ENCODE measurements at places on chromosomes 16 and 17.

DNA sequence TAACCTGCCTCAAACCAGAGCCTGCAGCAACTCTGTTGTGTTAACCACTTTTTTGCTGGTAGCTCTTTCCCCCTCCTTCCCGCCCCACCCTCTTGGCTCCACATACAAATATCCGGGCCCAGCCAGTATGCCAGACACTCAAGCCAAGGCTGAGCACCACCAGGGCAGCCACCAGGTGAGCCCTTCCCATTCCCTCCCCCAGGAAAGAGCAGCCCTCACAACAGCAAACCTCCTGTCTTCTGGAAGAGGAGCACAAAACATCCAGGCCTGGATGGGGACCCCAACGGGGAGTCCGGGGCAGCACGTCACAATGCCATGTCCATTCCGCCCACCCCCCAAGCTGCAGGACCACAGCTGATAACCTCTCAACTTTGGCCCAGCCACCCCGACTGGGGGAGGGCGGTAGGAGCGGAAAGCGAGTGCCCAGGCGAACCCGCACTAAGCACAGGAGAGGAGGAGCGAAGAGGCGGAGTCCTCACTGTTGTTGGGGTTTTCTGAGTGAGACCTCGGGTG lies 757 bp downstream of the ORMDL3 start:
- DNase-seq: peak; percentile 26

- DNase-seq: peak; percentile 29
These were observed 47.2 kb upstream of the RASL10B start for GRCh38 chr17:35684055-35684802.

- DNase-seq: no peak
These were observed 511.8 kb upstream of the WSB1 start for GRCh38 chr17:26782153-26782552.

GRCh38 chr16:3694051-3694450 lies 23.3 kb downstream of the TRAP1 start:
- no peak for DNase-seq

GRCh38 chr17:1045456-1045855 lies 48.5 kb downstream of the TIMM22 start:
- no peak for DNase-seq

- no peak for DNase-seq
These were observed 2.8 kb downstream of the CCT6B start for GRCh38 chr17:34958438-34958837.

- no peak for DNase-seq
These were observed 88.8 kb upstream of the GSE1 start for GRCh38 chr16:85524365-85524629.

DNA sequence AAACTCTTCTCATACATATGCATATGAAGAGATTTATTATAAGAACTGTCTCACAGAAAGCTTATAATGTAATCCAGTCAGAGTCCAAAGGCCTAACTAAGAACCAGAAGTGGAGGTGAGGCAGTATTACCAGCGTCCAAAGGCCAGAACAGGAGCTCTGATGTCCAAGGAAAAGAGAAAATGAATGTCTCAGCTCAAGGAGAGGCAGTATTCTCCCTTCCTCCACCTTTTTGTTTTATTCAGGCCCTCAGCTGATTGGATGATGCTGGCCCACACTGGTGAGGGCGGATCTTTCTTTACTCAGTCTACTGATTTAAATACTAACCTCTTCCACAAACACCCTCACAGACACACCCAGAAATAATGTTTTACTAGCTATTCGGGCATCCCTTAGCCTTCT lies 43.4 kb downstream of the FBXL20 start:
- peak; percentile 65 for DNase-seq

- no peak for DNase-seq
These were observed 10.1 kb upstream of the SLC16A5 start for GRCh38 chr17:75077496-75078283.

- no peak for DNase-seq
These were observed 25.5 kb upstream of the CBX4 start for GRCh38 chr17:79864617-79865250.

- DNase-seq: no peak
These were observed 8.3 kb upstream of the CLUH start for GRCh38 chr17:2719861-2720260.

DNA sequence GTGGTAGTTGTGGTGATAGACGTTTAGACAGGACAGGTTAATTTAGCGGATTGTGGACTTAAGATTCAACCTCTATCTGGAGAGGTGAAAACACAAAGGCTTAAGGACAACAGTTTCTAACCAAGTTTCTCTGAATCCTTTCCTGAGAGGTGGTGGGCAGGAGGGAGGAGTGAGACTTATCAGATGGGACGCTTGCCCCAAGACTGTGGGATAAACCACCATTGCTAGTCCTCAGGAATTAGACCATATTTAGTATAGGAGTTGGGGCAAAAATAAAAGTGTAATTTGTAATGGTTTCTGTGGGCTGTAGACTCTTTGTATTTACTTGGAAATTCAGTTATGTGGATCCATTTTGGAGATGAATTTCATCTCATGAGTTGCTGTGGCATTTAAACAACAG lies 6.6 kb downstream of the PDP2 start:
- no peak for DNase-seq

- DNase-seq: no peak
These were observed 11.9 kb upstream of the HOXB2 start for GRCh38 chr17:48556576-48557401.

- DNase-seq: no peak
These were observed 95.7 kb upstream of the MED13 start for GRCh38 chr17:62160816-62161215.

DNA sequence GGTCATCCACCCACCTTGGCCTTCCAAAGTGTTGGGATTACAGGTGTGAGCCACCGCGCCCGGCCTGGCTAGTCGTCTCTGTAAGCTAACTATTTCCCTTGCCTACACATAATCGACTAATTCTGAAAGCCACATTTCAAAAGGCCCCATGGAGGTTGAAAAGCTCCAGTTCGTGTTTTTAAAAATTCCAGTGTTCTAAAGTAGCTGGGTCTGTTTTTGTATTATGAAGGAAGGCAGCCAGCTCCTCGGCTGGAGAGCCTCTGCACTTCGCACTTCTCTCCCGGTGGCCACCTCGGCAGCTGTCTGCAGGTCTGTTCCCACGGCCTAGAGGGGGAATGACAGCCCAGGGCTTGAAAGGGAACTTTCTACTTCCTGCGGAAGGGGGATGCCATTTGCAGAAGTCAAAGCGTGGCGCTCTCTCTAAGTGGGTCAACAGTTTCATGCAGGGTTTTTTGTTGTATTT lies 16.9 kb downstream of the HASPIN start:
- DNase-seq: no peak

- no peak for DNase-seq
These were observed 13.2 kb upstream of the AATK start for GRCh38 chr17:81179220-81179619.

GRCh38 chr17:4584101-4584916 lies at the start of gene SMTNL2:
Gene SMTNL2 (plus strand): TSS chr17:4584529. CDS start chr17:4584606, 77 bp downstream.
- DNase-seq: peak; percentile 35

DNA sequence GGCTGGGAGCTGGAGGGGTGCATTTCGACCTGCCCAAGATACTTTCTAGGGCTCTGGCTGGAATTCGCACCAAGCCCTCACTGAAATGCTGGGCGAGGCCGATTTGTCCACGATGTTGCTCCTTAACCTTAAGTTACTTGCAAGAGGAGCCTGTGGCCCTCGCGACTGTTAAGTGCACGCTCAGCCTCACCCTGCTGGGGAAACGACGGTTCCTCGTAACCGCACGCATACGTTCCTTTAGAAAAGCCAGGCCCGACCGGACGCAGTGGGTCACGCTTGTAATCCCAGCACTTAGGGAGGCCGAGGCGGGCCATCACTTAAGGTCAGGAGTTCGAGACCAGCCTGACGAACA lies 607 bp upstream of the NCOR1 start:
- no peak for DNase-seq

GRCh38 chr17:12735517-12735916 lies 53.8 kb upstream of the ARHGAP44 start:
- DNase-seq: no peak

DNA sequence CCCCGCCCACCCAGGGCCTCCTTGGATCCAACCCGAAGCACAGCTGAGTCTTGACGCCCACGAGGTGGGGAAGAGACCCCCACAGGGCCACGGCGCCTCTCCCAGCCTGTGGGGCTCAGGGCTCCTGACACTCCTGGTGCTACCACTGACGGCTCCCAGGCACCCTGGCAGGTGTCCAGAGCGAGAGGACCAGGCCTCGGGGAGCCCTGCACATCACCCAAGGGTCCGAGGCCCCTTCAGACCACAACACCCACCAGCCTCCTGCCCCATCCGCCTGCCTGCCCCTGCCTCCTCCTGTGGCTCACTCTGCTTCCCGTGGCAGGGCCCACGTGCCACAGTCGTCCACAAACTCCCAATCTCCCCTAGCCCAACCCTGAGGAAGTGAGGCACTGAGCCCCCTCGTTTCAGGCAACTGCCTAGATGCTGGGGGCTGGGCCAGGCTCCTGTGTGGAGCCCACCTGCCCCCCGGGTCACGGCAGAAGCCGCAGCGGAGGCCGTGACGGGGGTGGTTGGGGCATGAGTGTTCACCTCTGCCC lies 28.3 kb upstream of the AATK start:
- DNase-seq: no peak

DNA sequence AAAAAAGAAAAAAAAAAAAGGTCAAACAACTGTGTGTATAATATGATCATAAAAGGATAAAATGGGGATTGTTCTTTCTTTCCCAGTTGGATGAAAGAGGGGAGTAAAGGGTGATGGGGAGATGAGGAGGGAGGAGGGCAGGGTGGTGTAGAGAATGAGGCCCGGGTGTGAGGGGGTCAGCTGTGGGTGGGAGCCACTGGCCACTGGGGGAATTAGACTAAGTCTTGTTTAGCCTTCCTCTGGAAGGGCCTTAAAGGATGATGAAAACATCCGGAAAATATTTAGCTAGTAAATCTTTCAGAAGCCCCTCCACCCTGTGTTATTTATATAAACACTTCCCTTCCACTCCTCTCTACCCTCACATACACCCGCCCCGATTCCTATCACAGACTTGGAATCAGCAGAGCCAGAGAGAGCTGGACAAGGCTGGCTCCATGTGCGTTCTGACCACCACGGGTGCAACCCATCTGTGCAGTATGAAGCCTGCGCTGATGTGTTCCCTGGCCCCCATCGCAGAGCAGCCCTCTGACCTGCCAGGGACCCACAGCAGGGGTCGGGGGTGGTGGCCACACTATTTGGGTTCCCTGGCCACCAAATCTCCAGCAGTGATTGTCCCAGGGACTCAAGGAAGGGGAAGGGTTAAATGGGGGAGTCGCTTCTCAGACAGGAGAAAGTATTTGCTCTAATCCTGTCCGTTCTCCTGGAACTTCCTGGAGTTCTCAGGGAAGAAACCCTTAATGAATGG lies 72.7 kb downstream of the GAS7 start:
- no peak for DNase-seq

DNA sequence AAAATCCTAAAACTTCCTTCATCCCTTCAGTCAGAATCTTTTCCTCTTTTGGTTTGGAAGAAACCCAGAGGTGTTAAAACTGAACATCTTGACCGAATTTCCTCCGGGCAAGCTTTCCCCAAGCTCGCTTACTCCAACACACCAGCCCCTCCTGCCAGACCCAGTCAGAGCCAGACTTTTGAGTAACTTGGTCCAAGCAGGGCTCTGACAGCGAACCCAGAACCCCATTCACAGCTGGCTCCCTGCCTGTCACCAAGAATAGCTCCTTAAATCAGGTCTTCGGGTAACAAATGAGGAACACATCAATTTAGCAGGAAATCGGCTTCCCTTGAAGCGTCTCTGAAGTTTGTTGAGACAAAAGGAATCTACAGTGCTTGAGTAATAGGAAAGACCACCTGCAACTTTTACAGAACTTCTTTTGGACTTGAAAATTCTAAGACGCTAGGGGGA lies 27.3 kb downstream of the GAS7 start:
- DNase-seq: no peak

DNA sequence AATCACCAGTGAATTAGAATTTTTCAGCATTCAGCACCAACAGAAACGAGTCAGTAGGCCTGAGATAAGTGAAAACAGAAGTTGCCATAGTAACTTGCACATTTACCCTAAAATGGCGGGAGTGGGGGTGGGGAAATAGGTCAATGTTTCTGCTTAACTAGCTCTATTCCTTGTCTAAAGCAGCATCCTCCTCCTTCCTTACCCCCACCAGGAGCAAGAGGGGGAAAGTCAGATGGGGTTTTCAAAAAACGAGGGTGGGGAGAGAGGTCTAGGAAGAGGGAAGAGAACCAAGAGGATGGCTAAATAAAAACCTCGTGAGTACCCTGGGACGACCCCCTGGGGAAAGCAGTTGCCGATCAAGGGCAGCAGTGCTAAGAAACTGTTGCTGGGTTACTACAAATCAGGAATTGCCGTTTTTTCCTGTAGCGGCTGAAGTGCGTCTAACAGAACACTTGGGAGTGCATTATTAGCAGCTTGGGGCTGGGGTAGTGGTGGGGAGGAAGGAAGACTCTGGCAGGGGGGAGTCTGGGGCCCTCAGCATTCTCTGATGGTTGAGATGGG lies 34.4 kb upstream of the MNT start:
- DNase-seq: no peak

GRCh38 chr17:49249292-49249794 lies 18.8 kb upstream of the PHOSPHO1 start:
- peak; percentile 64 for DNase-seq

DNA sequence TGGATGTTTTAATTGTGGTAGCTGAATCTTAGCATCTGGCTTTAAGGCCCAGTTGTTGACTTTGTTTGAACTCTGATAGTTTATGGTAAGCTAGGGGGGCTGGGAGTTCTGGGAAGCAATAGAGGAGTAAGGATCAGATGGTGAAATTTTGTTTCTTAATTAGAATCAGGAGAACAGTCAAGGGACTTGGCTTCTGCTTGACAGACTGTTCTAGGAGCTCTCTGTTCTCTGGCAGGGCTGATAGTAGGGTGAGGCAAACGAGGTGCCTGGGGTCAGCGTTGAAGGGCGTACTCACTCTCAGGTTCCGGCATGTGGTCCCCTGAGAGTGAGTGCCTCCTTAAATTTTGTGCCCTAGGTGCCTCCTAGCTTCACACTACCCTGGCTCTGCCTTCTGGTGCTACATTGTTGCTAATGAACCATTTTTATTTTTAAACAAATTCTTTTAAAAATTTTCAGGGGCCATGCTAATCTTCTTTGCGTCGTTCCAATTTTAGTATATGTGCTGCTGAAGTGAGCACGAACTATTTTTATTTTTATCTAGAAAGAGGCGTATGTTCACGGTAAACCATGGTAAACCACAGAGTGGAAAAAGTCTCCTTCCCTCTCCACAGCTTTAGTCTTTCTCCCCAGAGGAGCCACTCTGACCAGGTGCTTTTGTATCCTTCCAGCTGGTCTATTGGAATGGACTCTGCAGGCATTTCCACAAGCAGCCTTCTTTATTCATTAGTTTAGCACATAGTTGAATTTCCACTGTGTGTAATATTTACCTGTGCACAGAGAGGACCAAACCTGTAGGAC lies 19.7 kb downstream of the SLC7A6 start:
- no peak for DNase-seq

DNA sequence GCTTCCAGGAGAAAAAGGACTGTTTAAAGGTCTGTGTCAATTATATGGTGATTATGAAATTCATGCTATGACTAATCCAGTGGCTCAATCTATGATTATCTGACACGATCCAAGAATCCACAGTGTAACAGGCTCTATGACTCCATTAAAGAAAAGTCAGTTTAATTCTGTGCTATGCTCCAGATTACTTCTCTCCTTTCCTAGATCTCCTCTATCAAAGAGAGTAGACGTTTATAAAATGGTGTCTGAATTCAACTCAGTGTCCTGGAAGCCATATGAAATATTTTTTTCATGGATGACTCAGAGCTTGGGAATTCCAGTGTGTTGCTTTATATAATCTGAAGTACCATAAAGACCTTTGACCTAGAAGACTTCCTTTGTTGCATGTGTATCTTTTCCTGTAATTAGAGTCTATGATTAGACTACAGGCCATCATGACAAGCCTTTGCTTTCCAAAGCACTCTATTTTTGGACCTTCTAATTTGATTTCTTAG lies 27.0 kb upstream of the NF1 start:
- DNase-seq: peak; percentile 53

GRCh38 chr16:28591355-28591754 lies 5.5 kb downstream of the SULT1A2 start:
- no peak for DNase-seq
